ENCODE measurements at places on chromosomes 6 and 20. TPM values are rescaled to one million over a fixed set of nuclear protein-coding genes. Genes with fewer than 3 reads are reported as not detected.

The BLOC1S5 gene
- total RNA-seq, result 10.9 TPM

The NNAT gene
- not detected for total RNA-seq

The MATN4 gene
- not detected for total RNA-seq

The TNXB gene
- total RNA-seq, result 4.3 TPM

- DNase-seq, result no peak
Measured at GRCh38 chr6:41043151-41043550, 884 bp downstream of the TSPO2 start.

- DNase-seq, result peak; percentile 51
Measured at GRCh38 chr6:146289816-146290588, 253.6 kb upstream of the RAB32 start.

- DNase-seq, result no peak
Measured at GRCh38 chr6:38924791-38925509, 123.6 kb upstream of the GLP1R start.

- DNase-seq, result no peak
Measured at GRCh38 chr20:21804802-21805201, 99.3 kb downstream of the PAX1 start.

GRCh38 chr20:56943946-56944945 lies 315.1 kb downstream of the TFAP2C start:
- DNase-seq, result no peak

DNA sequence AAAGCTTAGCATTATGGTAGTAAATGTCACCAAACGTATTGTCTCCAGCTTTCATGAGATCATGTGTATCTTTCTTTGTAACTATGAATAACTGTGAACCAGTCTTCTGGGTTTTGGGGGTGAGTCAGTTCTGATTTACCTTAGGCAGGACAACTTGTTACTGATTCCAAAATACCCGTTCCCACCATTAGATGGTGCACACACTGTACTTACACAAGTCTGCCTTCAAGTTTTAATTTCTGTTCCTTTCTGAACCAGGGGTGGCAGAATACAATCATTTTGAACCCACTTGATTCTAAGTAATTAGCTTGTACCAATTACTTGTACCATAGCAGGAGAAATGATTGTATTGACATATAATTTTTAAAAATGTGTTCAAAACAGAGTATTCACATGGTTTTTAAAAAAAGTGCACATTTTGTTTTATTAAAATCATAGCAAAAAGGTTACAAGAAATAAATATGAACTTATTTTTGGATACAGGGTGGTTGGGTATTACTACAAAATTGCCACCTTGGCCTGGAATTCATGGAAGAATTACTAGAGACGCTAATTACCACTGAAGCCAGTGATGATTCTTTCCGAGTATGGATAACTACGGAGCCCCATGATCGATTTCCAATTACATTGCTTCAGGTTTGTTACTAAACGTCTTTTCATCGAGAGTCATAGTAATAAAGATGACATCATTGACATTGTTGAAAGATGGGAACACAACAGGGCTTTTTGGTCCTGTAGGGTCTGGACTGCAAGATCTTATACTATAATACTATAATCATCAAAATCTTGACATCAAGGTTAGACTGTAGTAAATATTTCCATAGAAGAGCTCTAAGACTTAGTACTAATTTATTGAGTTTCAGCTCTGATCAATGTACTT lies 75.2 kb upstream of the GLP1R start:
- peak; percentile 67 for DNase-seq

GRCh38 chr20:44343162-44343675 lies 6.4 kb downstream of the R3HDML start:
- no peak for DNase-seq

DNA sequence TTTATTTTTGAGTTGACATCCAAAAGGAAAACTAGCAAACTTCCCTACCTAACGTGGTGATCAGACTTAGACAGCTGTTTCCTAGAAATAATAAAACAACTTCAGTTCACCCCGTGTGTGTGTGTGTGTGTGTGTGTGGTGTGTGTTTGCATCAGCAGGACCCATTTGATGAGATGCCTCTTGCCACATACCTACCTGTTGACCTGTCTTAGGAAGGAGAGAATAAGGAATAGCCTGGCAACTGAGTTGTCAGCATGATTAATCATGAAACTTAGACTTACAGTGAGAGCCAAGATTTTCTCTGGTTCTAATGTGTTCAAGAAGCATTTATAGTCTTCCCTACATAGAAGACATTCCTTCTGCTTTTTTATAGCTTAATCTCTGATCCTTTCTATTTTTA lies 16.1 kb upstream of the PBOV1 start:
- DNase-seq, result peak; percentile 17

DNA sequence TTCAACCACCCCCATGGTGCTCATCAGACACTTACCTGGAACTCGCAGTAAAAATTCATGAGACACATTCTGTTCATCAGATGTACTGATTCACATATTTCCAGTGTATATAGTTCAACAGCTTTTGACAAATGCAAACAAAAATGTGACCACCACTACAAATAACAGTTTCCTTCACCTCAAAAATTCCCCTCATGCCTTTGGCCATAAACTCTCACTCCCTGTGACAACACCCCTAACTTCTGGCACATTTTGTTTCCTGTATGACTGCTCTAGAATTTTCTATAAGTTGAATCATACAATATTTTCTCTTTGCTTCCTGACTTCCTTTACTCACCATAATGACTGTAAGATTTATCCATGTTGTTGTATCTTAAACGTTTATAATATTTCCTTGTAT lies 63.7 kb downstream of the C6orf118 start:
- no peak for DNase-seq

- DNase-seq, result peak; percentile 96
Measured at GRCh38 chr6:29763491-29764289, 40.5 kb downstream of the HLA-F start.

- DNase-seq, result no peak
Measured at GRCh38 chr6:145531822-145532221, 203.5 kb downstream of the EPM2A start.

DNA sequence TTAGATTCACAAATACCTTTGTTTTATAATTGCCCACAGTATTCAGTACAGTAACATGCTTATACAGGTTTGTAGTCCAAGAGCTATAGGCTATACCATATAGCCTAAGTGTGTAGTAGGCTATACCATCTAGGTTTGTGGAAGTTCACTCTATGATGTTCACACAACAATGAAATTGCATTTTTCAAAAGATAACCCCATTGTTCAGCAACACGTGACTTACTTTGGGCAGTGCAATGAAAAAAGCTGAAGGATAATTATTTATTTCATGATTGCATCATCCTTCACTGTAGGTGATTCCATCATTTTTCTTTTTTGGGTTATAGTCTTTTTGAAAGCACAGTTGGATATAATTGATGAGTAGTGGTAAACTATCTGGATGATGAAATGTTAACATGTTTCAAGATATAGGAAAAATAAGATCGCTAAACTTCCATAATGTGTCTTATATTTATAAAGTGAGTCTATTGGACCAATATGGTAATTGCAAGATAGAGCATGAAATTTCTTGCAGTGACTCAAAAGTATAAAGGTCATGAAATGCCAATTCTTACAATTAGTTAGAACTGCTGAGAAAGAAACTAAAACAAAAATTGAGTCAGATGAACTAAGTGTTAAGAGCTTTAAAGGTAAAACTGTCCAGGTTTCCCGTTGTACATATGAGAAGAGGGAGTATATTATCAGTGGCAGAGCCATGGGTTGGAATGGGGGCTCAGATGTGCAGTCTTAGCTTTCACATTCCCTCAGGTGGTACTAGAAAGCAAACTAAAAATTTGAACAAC lies 164.4 kb downstream of the ZFAND3 start:
- DNase-seq, result no peak

All from MCF 10A (cell line).